ENCODE measurements at places on chromosomes 13 and 19.
A peak's percentile ranks its signal among the peaks of the same experiment; 100 is the strongest.

DNA sequence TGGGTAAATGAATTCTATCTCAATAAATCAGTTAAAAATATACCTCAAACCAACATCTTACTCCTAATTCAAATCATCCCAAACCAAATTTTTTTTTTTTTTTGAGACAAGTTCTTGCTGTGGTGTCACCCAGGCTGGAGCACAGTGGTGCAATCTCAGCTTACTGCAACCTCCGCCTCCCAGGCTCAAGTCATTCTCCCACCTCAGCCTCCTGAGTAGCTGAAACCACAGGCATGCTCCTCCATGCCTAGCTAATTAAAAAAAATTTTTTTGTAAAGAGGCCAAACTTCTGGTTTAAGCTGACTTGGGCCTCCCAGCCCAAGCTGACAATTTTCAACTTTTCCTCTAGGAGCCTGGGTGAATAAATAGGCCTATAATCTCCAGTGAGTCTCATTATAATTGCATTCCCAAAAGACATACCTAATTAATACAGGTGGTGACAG is 22.1 kb upstream of the OLFM2 start:
- H3K27ac ChIP-seq = no peak overlapping the region
- no peak for DNase-seq
- no peak overlapping the region for H3K4me3 ChIP-seq
- no peaks in the 10 kb centered on the region for H3K4me1 ChIP-seq

- H3K4me3 ChIP-seq = no peak overlapping the region
- no peaks in the 10 kb centered on the region for H3K27me3 ChIP-seq
- peaks cover 7% of the 10 kb centered on the region for H3K4me1 ChIP-seq
- no peak for DNase-seq
- H3K27ac ChIP-seq = 0 out of 2 replicates have a peak overlapping the region, but pooled peaks have one; percentile 7
These were observed 113.8 kb downstream of the IRS2 start for GRCh38 chr13:109672545-109672944.

DNA sequence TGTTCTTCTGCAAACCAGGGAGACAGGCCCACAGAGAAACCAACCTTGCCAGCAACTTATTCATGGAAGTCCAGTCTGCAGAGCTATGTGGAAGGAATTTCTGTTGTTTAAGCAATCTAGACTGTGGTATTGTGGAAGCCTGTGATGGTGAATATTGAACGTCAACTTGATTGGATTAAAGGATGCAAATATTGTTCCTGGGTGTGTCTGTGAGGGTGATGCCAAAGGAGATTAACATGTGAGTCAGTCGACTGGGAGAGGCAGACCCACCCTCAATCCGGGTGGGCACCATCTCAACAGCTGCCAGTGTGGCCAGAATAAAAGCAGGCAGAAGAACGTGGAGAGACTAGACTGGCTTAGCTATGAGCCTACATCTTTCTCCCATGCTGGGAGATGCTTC is 606.0 kb downstream of the EFNB2 start:
- H3K4me1 ChIP-seq = no peaks in the 10 kb centered on the region
- no peaks in the 10 kb centered on the region for H3K27me3 ChIP-seq
- H3K27ac ChIP-seq = no peak overlapping the region
- DNase-seq = no peak
- H3K36me3 ChIP-seq = no peaks in the 10 kb centered on the region

GRCh38 chr13:69903081-69903480 is 204.5 kb upstream of the ATXN8OS start:
- H3K27ac ChIP-seq = no peak overlapping the region
- no peak for DNase-seq
- no peaks in the 10 kb centered on the region for H3K4me1 ChIP-seq
- no peaks in the 10 kb centered on the region for H3K27me3 ChIP-seq

- H3K4me1 ChIP-seq = peaks cover 28% of the 10 kb centered on the region
- peak overlapping the region; percentile 39 for H3K27ac ChIP-seq
- DNase-seq = peak; percentile 15
- H3K4me3 ChIP-seq = no peak overlapping the region
- no peaks in the 10 kb centered on the region for H3K36me3 ChIP-seq
These were observed 86.6 kb downstream of the FLT1 start for GRCh38 chr13:28408235-28408848.

- no peak overlapping the region for H3K27ac ChIP-seq
- H3K4me1 ChIP-seq = no peaks in the 10 kb centered on the region
- no peaks in the 10 kb centered on the region for H3K27me3 ChIP-seq
- no peak for DNase-seq
- no peak overlapping the region for H3K4me3 ChIP-seq
- H3K36me3 ChIP-seq = peaks cover 64% of the 10 kb centered on the region
These were observed 9.4 kb downstream of the ARHGAP33 start for GRCh38 chr19:35784503-35785338.

Data from DND-41 (cell line).